ENCODE measurements at places on chromosomes 4 and X.

- no peak for DNase-seq
Measured at GRCh38 chrX:17499512-17499911, 124.5 kb downstream of the NHS start.

DNA sequence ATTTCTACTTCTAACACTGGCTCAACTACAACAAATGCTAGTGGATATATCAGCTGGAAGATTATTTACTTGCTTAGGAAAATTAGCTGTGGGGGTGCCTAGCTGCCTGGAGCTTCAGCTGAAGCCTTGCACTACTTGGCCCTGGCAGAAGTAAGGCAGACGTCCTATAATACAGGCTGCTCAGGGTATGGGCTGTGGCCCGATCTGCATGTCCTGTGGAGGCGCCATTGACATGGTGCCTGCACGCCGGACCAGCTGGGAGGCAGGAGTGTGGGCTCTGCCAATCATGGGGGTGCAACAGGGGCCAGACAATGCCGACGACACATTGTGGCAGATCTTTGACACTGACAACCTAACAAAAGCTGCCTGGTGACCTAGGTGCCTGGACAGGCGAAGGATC lies 31.6 kb upstream of the UCP1 start:
- no peak for DNase-seq

GRCh38 chr4:77819843-77820648 lies 878 bp upstream of the CNOT6L start:
- DNase-seq, result peak; percentile 64

- no peak for DNase-seq
Measured at GRCh38 chrX:15343075-15343476, 7.8 kb upstream of the PIGA start.

All from HL-60 (cell line).